AML-193 (cell line): ENCODE measurements at places on chromosomes 16 and 17.

DNA sequence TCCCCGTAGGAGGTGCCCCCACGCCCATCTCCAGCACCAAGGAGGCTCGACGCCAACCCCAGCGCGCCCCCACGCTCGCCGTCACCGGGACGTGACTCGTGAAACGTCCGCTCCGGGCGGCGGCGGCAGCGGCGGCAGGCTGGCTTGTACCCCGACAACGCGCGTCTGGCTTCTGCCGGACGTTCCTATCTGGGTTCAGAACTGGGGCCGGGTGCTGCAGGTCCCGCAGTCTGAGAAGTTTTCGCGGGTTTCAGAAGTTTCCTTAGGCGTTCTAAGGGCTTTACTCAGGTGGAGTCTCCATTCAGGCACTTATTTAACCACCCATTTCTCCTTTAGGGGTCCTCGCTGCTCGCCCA is 672 bp upstream of the ALKBH5 start:
- peak; percentile 63 for DNase-seq

- no peak for DNase-seq
These were observed 40.0 kb upstream of the RBFOX3 start for GRCh38 chr17:79650861-79651260.

GRCh38 chr16:83994703-83995102 is 26.7 kb downstream of the NECAB2 start:
- DNase-seq, result no peak

DNA sequence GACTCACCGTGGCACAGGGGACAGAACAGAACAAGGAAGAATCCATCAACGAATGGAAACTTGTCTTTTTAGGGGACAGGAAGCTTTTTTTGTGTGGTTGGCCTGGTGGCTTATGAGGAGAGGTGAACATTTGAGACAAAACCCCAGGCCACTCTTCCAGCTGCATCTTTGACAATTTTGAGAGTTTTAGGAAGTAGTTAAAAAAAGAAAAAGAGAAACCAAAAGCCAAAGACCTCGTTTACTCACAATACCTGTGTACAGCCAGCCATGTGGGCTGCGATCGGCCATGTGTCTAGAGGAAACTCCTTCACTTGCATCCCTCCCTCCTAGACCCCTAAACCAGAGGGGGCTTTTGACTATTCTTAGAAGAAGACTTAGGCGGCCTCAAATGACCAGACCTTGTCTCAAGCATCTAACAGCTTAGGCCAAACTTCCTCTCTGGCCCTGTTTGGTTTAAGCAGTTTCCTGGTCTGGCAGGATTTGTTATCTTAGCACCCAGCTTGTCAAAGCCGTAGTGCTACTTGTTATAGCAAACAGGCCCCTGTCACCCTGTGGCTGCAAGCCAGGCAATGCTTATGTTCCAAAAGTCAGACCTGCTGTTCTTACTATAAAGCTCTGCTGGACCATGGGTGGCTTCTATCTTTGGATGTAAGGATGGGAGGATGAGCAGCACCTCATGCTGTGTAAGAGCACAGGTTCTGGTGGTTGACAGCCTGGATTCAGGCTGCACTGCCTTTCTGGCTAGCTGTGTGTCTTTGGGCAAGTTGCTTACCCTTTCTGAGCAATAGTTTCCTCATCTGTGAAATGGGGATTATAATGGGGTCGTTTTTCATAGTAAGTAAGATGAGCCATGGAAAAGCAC is 17.7 kb downstream of the KSR1 start:
- peak; percentile 71 for DNase-seq

DNA sequence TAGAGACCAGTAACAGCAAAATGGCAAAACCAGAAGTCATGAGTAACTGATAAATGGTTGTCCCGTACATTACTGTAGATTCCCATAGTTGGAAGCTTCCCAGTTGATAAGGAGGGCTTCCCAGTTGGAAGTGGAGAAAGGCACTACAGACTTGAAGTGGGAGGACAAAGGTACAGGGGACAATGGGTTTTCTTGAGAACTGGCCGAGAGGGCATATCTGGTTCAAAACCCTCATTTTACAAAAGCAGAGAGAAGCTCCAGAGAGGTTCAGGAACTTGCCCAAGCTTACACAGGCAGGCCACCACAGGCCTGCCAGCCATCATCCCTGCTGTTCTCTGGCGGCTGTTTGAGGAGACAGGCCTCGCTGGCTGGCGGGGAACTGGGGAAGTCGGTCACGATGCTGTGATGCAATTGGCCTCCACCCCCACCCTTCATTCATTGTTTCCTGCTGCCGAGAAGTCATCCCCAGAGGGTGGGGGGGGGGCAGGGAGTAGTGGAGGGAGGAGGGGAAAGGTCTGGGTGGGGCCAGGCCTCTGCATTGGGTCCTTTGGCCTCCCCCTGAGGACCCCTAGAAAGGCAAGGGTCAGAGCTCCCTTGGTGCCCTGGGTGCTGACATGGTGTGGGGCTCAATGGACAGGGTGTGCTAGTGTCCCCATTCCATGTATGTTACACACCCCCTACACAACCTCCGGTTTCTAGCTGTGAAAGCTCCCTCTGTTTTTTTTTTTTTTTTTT is 3.0 kb downstream of the UBALD2 start:
- DNase-seq, result peak; percentile 93

GRCh38 chr17:40888196-40888720 is 3.2 kb upstream of the KRT20 start:
- DNase-seq, result no peak
